Stimulated activated CD4-positive, alpha-beta T cell treated with anti-CD3 and anti-CD28 coated beads, Interleukin-1b, Interleukin-23, amount 100 ng/mL, for 1 hour (primary cell): ENCODE measurements at places on chromosomes 5 and 9.

- DNase-seq: no peak
Measured at GRCh38 chr5:168072665-168073064, 218.8 kb upstream of the WWC1 start.

DNA sequence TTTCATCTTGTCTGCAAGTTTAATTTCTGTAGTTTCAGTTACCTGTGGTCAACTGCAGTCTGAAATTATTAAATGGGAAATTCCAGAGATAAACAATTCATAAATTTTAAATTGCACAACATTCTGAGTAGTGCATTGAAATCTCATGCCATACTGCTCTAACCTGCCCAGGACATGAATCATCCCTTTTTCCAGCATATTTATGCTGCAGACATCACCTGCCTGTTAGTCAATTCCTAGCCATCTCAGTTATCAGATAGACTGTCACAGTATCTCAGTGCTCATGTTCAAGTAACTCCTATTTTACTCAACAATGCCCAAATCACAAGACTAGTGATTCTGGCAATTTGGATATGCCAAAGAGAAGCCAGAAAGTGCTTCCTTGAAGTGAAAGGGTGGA lies 223.0 kb upstream of the GRIA1 start:
- DNase-seq: no peak

- DNase-seq: no peak
Measured at GRCh38 chr9:24464319-24464951, 81.3 kb downstream of the IZUMO3 start.

- no peak for DNase-seq
Measured at GRCh38 chr5:60387051-60387440, 312.9 kb downstream of the DEPDC1B start.

DNA sequence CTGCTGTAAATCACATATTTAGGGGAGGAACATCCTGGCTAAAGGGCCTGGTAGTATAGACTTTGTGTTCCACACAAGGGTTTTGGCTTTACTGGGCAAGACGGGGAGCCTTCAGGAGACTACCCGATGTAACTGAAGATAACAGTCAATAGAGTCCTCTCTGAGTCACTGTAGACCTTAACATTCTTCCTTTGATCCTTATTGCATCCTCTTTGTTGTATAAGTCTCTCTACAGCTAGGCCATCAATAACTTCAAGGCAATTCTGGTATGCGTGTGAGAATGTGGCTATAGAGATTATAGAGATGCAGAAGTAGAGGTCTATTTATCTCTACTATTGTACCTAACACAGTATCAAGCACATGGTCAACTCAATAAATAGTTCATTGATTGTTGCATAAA lies 67.3 kb upstream of the STK32A start:
- DNase-seq: no peak

DNA sequence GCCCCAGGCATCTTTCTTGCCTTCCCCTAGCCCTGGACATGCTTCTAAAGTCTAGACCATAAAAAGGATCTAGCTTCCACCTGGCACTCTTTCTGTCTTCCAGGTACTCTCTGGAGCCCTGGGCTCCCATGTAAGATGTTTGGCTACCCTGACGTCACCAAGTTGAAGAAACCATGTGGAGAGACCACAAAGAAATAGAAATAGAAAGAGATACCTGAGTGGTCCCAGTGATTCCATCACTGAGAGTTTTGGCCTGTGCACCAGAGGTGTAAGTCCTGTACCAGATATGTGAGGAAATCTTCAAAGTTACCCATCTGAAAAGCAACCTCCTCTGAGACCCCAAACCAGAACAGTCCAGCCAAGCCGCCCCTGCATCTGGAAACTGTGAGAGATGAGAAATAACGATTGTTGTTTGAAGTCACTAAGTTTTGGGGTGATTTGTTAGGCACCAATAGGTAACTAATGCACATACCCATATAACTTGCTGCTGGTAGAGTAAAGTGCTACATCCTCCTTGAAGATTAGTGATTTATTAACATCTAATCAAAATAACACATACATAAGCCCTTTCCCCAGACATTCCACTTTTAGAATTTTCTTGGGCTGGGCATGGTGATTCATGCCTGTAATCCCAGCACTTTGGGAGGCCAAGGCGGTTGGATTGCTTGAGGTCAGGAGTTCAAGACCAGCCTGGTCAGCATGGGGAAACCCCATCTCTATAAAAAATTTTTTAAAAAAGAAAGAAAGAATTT lies 85.7 kb upstream of the LHFPL2 start:
- no peak for DNase-seq

- DNase-seq: no peak
Measured at GRCh38 chr5:163917747-163918146, 412.3 kb downstream of the MAT2B start.

DNA sequence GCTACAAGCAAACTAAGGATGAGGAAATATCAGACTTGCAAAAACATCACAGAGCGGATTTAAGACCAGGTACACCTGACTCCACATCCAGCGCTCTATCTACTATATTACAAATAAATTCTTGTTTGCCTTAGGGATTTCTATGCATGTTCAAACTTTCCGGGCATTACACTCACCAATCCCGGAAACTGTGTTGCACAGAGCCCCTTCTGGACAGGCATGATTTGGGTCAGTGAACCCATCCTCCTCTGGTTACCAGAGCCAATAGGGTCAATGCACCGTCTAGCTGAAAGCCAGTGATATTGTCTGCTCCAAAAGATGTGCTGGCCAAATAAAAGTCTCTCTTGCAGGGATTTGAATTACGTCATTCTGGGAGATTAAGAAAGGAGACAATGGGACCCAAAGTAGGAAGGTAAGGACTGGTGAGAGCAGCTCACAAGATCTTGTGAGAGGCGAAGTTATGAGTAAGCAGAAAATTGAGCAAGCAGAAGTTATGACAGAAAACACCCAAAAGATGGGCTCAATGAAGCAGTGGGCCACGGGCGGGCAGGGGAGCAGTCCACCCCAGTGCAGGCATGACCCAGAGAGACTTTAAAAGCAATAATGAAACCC lies 155.8 kb upstream of the RAI14 start:
- DNase-seq: no peak

- DNase-seq: no peak
Measured at GRCh38 chr5:10743526-10743925, 17.5 kb downstream of the DAP start.

- DNase-seq: no peak
Measured at GRCh38 chr5:153755913-153756500, 265.5 kb downstream of the GRIA1 start.

DNA sequence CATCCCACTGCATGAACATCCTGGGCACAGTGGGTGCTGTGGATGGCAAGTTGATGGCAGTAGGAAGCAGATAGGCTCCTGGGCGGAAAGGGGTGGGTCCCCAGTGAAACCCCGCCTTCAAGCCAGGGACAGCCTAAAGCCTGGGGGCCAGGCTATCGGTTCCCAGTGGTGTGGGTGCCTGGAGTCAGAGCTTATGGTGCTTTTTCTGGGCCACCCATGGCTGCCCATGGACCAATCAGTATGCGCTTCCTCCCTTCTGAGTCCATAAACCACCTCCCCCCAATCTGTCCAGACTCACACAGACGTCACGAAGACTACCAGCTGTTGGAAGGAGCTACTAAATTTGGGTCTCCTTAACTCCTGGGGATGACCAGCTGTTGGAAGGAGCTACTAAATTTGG lies 17.5 kb upstream of the ECPAS start:
- no peak for DNase-seq

DNA sequence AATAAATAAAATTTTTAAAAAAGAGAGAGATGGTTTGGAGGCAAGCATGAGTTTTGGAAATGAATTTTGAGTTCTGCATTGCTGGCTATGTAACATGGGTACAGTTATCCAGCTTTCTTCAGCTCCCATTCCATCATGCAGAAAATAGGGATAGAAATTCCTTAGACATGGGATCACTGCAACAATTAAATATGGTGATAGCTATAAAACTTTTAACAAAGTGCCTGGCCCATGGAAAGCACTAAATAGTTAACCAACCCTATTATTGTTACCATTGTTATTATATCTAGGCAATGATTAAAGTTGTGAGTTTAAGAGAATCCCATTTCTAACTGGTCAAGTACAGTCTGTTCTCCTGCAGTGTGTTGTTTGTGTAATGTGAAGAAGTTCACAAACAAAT lies 115.4 kb upstream of the GAS1 start:
- DNase-seq: no peak

DNA sequence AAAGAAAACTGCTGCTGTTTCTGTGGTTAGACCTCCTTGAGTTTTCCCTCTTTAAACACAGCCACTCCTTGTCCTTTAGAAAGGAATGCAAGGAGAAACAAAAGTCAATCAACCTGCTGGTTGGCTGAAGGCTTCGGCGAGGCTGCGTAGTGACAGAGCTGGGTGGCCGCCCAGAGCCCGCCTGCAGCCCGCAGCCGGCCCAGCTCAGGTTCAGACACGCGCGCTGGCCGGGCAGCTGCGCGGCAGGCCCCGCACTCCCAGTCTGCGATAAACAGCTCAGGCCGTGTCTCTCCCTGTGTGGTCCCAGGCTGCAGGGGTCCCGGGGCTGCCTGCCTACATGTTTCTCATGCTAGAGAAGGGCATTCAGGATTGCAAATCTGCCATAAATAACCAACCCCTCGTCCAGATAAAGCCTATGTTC lies 115.4 kb downstream of the HSD17B3 start:
- DNase-seq: no peak

GRCh38 chr5:61687371-61687770 lies 355.3 kb downstream of the ZSWIM6 start:
- no peak for DNase-seq

DNA sequence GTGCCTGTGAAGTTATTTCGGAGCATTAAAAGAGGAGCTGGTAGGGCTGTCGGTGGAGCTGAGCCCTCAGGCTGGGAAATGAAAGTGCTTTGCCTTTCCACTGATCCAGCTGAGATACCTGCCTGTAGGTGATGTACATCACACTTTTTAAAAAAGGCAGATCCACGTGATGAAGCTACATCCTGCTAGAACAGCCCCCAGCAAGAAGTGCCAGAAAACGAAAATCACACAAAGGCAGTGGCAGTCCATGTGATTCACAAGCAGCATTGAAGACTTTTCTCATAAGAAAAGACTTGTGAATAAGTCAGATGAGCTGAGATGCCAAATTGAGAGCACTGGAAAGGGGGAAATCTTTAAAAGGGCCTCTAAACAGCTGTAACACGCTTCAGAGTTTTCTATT lies 765.1 kb downstream of the PTPRD start:
- no peak for DNase-seq

DNA sequence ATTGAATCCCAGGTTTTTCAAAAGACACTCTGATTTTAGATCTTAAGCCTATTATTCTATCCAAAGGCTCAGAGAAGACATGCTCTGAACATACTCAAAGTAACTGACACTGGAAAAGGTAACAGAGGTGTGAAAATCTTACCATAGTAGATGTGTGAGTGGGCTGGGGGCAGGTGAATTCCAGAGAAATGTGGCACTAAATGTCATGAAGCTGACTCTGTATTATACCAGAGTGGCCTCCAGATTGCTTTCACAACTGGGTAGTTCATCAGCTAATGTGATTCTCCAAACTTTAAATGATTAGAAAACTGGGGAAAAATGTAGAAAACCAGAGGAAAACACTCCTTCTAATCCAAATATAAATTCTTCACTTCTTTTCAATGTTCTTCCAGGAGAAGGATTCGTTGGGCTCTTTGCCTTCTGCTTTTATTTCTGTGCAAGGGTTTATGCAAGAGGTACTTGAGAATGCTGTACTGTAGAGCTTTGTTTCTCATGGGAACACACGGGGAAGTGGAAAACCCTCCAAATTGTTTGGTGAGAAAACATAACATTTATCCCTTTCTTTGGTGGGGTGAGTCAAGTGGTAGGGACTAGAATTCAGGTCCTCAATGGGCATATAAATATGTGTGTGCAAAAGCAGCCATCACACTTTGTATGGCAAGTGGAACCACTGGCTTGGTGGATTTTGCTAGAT lies at the start of gene SCGB3A2:
Gene SCGB3A2 (plus strand): TSS at position 646 of the 694 bp plus-strand sequence. CDS start 93 bp downstream, outside the sequence.
- no peak for DNase-seq

- DNase-seq: no peak
Measured at GRCh38 chr5:120604884-120605283, 140.8 kb downstream of the PRR16 start.

- no peak for DNase-seq
Measured at GRCh38 chr9:70578720-70579119, 164.3 kb upstream of the KLF9 start.

DNA sequence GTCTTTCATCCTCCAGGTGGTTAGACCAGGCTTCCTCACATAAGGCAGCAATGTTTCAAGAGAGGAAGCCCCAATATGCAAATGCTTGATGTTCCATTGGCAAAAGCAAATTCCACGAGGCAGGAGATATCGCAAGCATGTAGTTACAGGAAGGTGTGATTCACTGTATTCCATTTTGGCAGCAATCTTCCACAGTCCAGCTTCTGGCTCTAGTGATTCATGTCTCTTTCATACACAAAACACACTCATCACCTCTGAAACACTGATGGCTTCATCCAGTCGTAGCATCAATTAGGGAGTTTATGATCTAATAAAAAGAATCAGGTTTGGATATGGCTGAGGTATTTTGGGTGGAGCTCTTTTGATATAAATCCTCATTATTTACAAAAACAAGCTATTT lies 552.2 kb upstream of the RIOK2 start:
- no peak for DNase-seq

DNA sequence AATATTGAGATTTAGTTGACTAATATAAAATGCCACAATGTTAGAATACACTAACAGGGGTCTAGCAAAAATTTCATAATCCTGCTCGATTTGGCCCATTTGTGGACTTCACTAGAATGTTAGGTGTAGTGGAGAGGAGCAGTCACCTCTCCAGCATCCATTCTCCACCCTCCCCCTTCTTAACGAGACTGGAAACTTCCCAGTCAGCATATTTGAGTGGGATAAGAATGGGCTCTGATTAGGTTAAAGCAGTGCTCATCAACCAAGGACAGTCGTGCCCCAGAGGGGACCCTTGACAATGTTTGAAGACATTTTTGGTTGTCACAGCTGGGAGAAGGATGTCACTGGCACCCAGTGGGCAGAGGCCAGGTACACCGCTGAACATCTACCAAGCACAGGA lies 46.7 kb downstream of the FANCC start:
- DNase-seq: no peak

DNA sequence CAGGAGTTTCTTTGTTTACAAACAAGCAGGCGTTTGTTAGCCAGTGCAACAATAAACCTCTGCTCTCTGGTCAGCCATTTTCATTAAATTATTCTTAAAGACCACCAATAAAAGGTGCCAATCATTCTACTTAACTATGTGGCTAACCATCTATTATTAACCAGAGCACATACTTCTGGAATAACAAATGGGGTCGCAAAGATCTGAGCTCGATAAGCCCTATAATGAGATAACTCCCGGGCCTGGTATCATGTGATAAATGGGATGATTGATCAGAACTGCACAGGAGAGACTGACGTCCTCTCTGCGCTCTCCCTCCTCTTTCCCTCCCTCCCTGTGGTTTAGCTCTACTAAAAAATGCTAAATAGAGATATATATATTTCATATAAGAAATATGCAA lies 488.2 kb downstream of the NTRK2 start:
- DNase-seq: no peak

DNA sequence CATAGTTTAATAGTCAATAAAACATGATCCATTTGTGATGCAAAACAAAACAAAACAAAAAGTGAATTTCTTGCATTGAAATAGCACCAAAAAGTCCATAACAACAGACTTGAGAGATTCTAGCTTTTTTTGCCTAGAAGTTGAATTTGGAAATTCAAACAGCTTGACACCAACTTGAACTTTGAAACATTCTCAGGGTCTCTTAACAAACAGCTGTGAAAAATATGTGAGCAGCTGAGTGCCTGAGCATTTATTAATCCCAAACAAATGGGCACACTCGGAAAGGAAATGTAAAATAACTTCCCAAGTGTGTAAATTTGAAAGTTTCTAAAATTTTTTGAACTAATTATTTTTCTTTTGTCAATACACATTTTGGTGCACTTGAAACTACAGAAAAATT lies 56.0 kb upstream of the HMHB1 start:
- no peak for DNase-seq
